Right renal cortex interstitium (tissue), 3 donors: ENCODE measurements at places on chromosomes 4 and X.

- no peak for DNase-seq
These were observed 6.4 kb upstream of the IL13RA2 start for GRCh38 chrX:115023811-115024210.

GRCh38 chrX:110015915-110016314 is 13.0 kb downstream of the TMEM164 start:
- DNase-seq: no peak

DNA sequence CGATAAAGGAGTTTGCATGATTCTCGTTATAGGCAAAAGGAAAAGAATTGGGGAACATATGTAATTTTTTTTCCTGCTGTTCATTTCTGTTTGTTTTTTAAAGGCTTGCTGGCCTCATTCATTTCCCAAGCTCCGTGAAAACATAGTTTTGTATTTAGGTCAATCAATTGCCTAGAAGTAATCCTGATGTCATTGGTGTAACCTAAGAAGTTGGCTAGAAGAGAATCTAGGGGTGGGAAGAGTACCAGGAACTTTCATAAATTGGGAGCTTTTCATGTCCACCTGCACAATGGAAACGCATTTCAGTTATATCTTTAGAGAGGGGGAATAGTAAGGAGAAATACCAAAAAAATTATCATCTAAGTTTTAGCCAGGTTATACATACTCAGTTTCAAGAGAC is 3.8 kb downstream of the RAPGEF2 start:
- DNase-seq: no peak

- DNase-seq: no peak
These were observed 20.1 kb downstream of the IGFBP7 start for GRCh38 chr4:57090079-57090478.

DNA sequence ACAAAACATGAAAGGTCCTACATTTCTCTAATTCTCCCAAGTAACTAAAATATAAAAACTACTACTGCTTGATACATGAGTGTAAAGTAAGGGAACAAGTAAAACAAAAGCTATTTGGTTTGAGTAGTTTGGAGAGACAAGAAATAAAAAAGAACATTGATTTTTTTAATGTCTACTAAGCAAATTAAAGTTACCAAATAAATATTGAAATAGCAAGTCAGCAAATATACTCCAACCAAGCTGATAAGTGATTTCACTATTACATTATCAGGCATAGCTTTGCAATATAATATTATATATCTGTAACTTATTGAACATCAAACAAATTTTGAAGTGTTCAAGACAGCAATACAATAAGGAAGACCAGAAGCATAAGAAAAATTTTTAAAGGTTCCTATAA is 60.3 kb downstream of the LCORL start:
- no peak for DNase-seq

GRCh38 chr4:11881364-11881763 is 452.7 kb upstream of the HS3ST1 start:
- DNase-seq: no peak

GRCh38 chrX:153519569-153520286 is 2.3 kb downstream of the ATP2B3 start:
- no peak for DNase-seq

- DNase-seq: no peak
These were observed 888.0 kb downstream of the PCDH18 start for GRCh38 chr4:136644279-136644678.

GRCh38 chrX:19824603-19825002 is 62.8 kb downstream of the SH3KBP1 start:
- no peak for DNase-seq

DNA sequence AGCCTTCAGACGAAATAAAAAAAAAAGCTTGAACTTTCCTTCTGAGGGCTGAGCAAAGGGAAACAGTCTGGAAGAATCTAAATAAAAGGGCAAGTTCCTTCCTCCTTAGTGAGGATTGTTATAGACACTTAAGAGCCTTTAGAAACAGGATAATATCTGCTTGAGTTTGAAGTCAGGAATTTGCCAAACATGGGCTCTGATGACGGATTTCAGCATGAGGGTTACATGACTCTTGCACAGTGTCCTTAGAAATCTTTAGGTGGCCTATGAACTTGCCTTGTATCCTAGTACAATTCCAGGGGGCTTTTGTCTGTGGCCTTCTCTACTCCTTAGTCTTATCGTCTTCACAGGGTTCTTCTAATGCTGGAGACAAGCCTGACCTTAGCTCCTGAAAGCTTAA is 94.1 kb downstream of the RLIM start:
- no peak for DNase-seq

- no peak for DNase-seq
These were observed 2050.7 kb downstream of the ARAP2 start for GRCh38 chr4:34193451-34194154.

DNA sequence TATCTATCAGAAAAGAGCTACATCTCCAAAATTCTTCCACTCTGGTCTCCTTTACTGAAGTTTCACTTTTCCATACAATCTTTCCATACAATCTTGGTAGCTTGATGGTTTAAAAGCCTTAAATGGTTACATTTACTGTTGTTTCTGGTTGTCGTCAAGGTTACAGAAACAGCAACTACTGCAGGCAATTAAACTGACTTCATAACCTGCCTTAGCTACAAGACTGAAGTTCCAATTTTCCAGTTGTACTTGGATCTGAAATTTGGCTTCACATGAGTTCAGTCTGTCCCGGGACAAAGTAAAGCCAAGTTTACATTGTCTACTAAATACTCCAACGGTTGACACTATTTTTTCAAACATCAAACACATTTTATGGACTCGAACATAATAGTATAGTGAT is 326.4 kb downstream of the ANKRD50 start:
- DNase-seq: peak; percentile 2

GRCh38 chrX:40105835-40106675 is 8.3 kb upstream of the BCOR start:
- DNase-seq: no peak

DNA sequence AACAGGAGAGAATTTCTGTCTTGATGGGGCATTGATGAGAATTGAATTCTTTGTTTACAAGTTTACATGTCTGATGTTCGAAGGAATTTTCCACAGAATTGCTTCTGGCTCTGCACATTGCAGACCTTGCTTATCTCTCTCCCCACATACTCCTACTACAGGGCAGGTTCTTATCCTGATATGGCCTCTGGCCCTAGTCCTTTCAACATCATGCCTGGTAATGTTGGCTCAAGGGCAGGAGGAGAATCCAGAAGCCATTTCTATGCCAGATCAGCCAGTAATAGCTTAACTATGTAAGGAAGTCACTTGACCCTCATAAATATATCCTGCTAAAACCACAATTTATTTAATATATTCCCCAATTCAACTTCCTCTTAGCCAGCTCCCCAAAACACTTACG is 24.3 kb upstream of the TSPAN5 start:
- no peak for DNase-seq

DNA sequence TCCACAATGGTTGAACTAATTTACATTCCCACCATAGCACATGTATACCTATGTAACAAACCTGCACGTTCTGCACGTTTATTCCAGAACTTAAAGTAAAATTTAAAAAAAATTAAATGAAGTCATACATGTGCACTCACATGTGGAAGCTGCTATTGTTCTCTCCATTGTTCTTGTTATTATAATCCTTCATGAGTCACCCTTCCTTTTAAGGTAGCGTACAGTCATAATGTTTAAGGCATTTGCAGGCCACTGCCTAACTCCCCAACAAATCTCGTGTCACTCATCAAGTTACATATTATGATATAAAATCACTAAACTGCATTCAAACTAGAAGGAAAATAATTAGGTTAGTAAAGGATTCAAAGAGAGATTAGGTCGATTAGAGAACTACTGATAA is 63.6 kb downstream of the SLC7A11 start:
- no peak for DNase-seq

- no peak for DNase-seq
These were observed 8.1 kb downstream of the DOK7 start for GRCh38 chr4:3471098-3471760.

DNA sequence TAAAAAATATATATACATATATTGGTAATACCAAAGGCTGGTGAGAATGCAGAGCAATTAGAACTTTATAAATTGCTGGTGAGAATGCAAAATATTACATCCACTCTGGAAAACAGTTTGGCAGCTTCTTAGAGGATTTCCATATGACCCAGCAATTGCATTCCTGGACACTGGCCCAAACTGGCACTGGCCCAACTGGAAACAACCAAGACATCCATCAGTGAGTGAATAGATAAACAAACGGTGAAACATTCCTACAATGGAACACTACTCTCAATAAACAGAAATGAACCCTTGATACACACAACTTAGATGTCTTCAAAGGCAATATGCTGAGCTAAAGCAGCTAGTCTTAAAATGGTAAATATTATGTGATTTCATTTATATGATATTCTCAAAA is 524.2 kb downstream of the IQCM start:
- no peak for DNase-seq

GRCh38 chr4:113979148-113979904 is at the start of gene ARSJ:
Gene ARSJ, minus strand, starts transcription at chr4:113979647. Its CDS starts 813 bp downstream, at chr4:113978834.
- peak; percentile 62 for DNase-seq

GRCh38 chrX:13254076-13254785 is 65.6 kb downstream of the ATXN3L start:
- no peak for DNase-seq

GRCh38 chr4:78766650-78767049 is 9.5 kb upstream of the BMP2K start:
- no peak for DNase-seq

DNA sequence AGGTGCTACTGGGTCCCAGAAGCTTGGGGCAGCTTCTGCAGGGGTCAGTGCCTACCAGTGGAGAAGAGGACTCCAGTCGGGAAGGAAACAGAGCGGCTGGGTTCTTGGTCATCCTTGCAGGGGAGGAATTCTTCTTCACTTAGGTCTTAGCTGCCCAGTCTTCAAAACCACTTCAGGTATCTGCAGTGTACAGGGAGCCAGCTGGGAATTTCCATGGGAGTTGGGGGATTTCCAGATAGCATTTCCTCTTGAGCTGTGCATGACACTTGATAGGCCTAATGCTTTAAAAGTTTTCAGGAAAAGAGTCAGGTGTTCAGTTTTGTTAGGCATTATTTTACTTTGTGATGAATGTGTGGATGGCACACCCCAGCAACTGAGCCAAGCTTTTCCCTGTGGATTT is 58.1 kb upstream of the ENPP6 start:
- DNase-seq: no peak

DNA sequence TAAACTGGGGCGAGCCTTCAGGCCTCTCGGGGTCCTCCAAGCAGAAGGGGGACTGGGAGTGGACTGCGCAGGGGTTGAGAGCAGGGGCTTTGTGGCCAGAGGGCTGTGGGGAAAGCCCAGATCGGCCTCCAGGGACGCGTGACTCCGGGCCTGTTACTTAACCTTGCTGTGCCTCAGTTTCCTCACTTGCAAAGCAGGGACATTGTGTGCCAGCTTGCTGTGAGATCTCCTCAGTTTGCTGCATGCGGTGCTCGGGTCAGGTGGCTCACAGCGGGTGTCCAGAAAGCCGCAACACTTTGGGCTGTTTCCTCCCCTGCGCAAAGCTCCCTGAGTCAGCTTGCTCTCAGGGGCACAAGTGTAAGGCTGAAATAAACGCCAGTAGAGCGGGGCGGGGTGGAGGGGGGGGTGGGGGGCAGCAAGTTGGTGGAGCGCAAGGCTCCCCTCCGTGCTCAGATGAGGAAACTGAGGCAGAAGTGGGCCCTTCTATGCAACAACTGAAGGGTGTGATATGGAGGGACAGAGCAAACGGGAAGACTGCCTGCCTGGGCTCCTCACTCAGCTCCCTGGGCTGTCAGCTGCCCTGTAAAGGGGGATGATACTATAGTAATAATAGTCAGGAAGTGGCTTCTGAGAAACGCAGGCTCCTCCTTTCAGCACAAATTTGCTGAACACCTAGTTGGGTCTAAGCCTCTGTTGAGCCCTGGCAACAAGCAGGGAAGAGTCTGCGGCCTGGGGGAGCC is 101.0 kb downstream of the HMX1 start:
- DNase-seq: no peak

- no peak for DNase-seq
These were observed 98.5 kb upstream of the KLF3 start for GRCh38 chr4:38565271-38566199.

GRCh38 chrX:93985344-93986307 is 311.6 kb downstream of the FAM133A start:
- DNase-seq: no peak

GRCh38 chrX:650811-651210 is 20.2 kb downstream of the SHOX start:
- DNase-seq: no peak

- peak; percentile 56 for DNase-seq
These were observed 7.3 kb upstream of the OPN1LW start for GRCh38 chrX:154136627-154137161.

DNA sequence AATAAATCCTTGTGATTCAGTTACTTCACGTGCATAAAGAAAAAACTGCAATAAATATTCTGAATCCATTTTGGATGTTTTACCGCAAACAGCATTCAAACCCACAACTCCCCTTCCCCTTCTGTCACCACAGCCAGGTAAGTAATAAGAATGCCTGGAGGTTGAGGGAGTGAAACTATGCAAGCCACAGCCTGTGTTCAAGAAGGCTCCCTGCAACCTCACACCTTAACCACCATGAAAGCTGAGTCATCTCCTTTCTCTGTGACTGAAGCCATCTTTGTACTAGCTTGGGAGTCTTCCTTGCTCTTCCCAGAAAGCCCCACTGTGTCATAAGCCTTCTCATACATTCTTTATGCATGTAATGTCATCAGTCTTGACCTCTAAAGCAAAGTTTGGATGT is 297.0 kb upstream of the PUDP start:
- no peak for DNase-seq

- no peak for DNase-seq
These were observed 400.7 kb upstream of the FAT1 start for GRCh38 chr4:187124331-187124730.

- DNase-seq: no peak
These were observed 105.9 kb downstream of the THOC2 start for GRCh38 chrX:123626962-123627361.

DNA sequence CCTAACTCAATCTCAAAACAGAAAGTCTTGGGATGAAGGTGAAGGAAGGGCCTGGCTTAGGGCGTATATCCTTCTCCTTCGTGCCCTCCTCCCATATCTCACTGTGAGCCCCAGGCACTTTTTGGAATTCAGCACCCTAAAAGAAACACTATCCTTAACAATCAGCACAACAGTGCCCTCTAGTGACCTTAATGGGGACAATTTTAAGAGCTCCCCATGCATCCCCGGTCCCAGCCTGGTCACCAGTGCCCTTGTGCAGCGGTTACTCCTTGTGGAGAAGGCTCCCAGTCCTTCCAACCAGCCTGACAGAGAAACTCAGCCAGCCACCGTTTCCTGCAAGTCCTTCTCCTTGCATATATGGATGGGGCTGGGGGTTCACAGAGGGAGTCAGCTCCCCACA is 4.2 kb downstream of the PAK3 start:
- DNase-seq: no peak

DNA sequence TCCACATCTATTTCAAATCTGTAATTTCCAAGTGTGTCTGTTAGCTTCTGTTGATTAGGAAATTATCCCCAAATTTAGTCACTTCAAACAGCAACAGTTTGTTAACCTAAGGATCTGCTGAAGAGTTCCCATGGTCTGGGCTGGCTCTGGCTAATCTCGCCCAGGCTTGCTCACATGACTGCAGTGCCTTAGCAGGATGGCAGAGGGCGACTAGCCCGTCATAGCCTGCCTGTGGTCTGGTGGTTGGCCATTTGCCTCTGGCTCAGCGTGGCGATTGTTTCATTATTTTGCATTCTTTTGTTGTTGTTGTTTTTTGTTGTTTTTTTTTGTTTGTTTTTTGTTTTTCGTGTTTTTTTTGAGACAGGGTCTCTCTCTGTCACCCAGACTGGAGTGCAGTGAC is 264.0 kb downstream of the TRIML1 start:
- no peak for DNase-seq

GRCh38 chr4:136337216-136337615 is 1195.1 kb downstream of the PCDH18 start:
- DNase-seq: no peak
